BJ (cell line): ENCODE measurements at places on chromosomes 2 and 18.

GRCh38 chr2:108612153-108612513, 77.9 kb downstream of the LIMS1 start:
- no peak for DNase-seq

GRCh38 chr2:235654103-235654813, 160.4 kb downstream of the AGAP1 start:
- DNase-seq, result no peak

- DNase-seq, result no peak
These were observed 52.6 kb upstream of the ACMSD start for GRCh38 chr2:134785659-134786430.

- no peak for DNase-seq
These were observed 188.7 kb upstream of the APCDD1 start for GRCh38 chr18:10265560-10266333.
